ENCODE measurements at places on chromosomes 5 and 9.

DNA sequence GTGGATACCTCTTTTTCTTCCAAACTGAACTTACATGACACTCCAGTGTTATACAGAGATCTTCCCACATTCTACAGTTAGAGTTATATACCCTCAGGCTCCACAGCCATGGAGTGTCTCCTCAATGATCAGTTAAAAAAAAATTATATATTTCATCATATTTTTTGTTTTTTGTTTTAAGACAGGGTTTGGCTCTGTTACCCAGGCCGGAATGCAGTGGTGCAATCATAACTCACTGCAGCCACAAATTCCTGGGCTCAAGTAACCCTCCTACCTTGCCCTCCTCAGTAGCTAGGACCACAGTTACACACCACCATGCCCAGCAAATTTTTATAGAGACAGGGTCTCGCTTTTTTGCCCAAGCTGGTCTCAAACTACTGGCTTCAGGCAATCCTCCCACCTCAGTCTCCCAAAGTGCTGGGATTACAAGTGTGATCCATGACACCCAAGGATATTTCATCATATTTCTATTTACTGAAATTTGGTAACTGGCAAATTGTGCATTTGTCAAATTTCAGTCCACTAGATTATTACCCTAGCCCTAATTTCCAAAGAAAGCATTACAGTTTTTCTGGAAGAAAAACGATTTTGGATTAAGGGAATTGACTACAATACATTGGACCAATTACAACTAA is 18.1 kb upstream of the SCAI start:
- DNase-seq = no peak

DNA sequence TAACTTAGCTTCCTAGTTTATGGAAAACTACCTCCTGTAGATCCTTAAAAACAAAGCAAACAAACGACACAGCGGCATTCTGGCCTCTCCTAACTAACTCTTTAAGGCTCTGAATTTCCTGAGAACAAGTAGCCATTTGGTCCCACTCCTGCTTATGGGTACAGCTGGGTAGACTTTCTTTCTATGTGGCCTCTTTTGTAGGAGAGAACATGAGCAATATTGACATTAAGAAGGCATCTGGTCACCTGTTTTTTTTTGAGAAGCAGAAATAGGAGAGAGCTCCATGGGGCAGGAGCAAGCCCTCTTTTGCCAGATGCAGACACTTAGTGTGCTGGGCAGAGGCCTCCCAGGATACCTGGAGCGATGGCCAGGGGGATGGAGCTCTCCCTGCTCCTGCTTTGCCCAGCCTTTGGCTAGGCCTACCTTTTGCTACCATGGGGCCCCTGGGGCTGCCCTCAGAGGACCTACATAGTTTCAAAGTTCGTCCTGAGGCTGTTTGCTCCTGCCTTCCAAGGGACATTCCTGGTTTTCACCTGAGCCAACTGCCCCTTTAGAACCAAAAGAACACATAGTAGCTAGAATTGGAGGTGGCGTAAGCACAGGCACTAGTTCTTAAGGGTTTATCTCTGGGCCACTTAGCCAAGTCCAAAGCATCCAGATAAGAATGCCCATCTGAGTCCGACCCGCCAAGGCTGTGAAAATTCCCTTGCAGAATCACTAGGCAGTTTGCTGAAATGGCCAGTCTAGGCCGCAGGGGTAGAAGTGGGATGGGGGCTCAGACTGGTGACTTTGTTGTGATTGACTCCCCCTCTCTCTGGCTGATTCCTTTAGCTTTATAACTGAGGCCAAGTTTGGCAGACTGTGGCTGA is 2.4 kb upstream of the STC2 start:
- no peak for DNase-seq

DNA sequence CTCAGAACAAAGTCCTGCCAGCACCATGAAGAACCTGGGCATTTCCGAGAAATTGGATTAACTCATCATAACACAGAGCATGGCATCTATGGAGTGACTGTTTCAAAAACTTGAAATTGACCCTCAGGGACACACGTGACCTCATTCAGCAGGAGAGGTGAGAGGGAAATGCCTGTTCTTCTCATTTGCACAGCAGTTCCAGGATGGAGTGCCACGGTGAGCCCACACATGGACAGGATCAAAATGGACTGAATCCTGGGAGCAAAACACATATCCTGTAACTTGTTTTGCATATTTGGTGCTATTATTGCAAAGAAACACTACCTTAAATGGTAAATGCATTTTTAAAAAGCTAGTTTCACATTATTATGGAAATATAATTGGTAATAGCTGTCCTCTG is 256.1 kb upstream of the IRX2 start:
- DNase-seq = no peak

GRCh38 chr5:168781941-168782571 is 202.9 kb upstream of the PANK3 start:
- no peak for DNase-seq

- DNase-seq = no peak
Measured at GRCh38 chr5:170355601-170356098, 33.5 kb downstream of the KCNMB1 start.

DNA sequence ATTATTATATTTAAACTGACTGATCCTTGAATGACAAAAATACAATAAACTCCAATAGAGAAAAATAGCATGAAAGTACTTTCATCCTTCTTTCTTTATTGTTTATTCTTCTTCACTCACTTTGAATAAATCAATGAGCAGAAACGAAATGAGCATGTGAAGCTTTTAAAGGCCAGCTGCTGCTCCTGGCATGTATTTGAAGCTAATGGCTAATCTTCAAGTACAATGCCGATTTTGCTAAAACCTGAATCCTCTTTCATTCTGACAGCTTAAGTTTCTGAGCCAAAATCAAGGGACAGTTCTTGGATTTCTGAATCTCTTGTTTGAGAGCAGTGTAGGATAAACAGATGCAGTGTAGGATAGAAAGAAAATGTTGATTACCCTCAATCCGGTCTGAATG is 237.3 kb downstream of the CDH10 start:
- DNase-seq = no peak

DNA sequence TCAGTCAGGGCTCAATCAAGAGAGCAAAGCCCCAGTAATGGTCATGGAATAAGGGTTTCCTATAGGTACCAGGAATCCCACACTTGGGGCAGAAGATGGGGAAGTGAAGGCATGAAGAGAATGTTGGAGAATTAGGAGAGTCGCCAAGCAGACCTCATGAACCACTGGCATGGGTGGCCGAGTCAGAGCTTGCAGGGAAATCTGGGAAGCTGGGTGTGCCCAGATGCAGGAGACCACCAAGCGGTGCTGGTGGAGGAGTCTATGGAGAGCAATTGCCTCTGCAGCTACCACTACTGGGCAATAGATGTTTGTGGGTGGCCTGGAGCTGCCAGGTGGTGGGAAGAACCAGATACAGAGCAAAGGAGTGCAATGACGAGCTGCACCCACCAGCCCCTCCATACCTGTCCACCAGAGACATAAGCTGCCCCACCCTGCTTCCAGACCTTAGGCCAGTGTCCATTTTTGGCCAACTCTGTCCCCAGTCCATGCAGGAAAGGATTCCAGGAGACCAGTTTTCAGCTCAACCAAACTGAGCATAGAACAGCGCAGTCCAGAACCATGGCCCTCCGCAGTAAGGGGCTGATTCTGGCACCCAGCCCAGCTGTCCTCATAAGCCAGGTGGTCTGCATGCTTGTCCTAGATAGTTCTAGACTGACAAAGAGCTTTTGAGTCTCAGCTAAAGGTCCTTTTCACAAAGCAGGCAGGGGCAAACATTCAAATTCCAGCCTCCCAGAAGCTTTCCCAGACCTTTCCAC is 323.9 kb downstream of the GADD45G start:
- no peak for DNase-seq

DNA sequence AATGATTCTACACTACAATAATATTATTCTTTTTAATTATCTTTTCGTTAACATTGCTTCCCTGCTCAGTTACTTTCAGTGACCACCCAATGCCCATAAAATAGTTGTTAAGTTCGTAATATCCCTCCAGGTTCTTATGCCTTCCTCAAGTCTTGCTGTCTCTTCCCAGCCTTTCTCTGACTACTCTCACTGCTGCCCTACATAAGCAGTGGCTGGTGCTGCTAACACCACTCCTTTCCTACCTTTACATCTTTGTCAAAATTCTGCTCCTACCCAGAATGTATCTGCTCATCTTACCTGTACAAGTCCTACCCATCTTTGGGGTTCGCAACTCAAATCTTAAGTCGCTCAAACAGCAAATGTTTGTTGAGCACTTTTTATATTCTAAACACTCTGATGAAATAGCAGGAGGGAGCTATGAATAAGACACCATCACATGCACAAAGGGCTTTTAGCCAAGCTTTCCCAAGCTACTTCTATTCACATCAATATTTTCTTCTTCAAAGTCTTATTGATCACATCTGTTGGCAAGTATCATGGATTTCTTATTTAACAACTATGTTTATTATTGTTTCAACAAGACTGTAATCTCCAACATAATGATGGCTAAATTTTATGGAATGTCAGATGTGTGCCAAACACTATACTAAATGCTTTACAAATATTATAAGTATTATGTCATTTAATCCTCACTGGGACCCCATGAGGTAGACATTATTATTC is 29.5 kb downstream of the SLC25A46 start:
- no peak for DNase-seq

DNA sequence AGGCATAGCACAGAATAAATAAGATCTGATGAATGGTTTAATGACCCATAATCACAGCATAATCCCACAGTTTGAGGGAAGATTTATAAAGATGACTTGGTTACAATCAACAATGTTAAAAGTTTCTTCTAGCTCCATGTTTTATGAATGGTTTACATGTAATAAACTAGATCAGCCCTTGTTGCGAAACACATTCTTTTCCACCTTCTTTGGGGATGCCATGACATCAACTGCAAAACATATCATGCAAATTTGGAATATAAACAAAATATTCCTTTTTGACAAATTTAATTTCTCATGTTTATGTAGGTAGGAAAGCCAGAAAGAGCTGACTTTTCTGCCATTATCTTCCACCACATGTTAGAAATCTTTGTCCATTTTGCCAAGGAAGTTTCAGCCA is 979.5 kb downstream of the MAT2B start:
- no peak for DNase-seq

DNA sequence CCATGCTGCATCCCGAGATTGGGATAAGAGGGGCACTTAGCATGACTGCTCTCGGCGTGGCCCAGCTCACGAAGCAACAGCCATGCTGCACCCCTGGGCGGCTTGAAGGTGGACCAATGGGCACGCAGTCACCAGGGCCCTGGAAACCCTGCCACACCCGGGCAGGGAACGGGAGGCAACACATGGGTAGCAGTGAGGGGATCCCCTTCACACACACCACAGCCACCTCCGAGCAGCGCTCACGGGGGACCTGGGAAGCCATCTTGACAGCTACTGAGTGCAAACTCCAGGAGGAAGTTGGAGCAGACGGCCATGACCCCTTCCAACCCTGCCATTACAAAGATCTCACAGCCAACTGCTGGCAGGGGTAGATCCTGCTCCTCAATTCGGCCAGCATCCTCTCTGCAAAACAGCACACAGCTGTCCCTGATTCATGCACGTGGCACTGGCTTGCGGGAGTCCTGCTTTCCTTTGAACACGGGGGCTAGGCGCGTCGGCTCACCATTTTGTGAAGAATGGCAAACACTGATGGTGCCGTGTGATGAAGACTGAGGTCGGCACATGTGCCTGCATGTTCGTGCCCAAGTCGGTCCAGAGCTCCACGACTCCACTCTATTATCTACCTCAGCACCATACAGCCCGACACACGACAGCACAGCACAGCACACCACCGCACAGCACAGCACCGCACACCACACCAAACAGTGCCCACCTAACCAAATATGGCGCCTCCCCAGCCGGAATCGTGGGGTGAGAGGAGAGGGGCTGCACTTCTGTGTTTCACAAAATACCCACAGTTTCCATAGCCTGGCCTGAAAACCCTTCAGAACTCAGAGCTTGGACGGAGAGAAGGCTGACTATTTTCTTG is 5.0 kb downstream of the UBAC1 start:
- DNase-seq = no peak

GRCh38 chr9:77588271-77588937 is 59.7 kb downstream of the GNA14 start:
- no peak for DNase-seq

- DNase-seq = no peak
Measured at GRCh38 chr5:108079753-108080152, 302.1 kb downstream of the FBXL17 start.

DNA sequence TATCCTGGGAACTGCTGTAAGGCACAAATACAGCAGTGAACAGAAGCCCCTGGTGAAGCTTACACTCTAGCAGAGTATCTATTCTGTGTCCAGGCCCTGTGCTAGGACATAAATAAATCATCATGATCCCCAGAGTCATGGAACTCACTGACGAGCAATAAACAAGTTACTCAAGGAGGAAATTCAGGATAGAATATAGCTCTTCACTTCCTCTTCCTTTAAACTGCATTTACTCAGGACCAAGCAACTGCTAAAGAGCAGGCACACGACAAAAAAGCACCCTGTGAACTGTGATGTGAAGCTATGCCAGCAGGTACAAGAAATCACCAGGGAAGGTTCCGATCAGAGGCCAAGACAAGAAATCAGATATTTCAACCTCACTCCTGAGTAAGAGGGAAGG is 47.8 kb upstream of the NR5A1 start:
- DNase-seq = no peak

GRCh38 chr9:135706288-135706687 is 4.3 kb downstream of the KCNT1 start:
- no peak for DNase-seq

- DNase-seq = no peak
Measured at GRCh38 chr9:94922691-94923107, 196.2 kb downstream of the AOPEP start.

DNA sequence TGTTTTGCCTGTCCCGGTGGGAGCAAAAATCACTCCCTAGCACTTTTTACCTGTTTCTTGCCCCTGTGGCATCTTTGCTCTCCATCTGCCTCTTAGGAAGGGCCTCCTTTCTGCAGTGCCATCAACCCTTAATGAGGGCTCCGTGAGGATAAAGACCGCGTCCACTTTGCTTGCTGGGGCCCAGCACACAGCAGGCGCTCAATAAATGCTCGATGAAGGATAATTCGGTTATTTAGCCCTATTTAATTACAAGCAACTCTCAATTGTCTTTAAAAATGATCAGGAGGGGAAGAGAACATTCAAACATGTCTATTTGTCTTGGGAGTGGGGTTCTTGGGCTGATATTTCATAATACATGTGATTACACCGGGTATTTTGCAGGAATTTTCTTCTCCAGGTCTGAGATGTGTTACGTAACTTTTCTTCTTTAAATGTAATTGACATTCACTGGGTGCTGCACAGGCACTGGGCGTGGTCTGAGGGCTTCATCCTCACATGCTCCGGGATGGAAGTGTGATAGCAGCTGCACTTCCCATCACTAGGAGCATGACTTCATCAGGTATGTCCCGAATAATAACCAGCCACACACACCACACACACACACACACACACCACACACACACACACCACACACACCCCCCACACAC is 19.8 kb upstream of the NTNG2 start:
- no peak for DNase-seq

- DNase-seq = no peak
Measured at GRCh38 chr5:161549106-161549505, 2.6 kb upstream of the GABRB2 start.

Data from stimulated activated CD4-positive, alpha-beta T cell treated with anti-CD3 and anti-CD28 coated beads, Interleukin-1b, Interleukin-23, amount 100 ng/mL, for 48 hours (primary cell).